ENCODE measurements at places on chromosomes 12 and 14.

DNA sequence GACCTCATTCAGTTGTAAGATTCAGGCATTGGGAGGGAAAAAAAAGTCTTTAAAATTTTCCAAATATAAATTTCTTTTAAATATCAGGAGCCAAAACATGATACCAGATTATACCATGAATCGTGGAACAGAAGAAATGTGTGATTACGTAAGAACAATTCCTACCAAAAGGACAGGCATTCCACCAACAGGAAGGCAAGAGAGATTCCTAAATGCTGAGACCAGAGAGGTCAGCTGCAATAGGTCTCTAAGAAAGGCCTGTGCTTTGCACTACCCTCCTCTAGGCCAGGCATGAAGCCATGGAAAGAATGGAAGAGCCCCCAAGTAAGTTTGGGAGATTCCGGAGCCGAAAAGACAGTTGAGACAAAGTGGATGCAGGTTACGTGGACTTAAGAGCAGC is 83.7 kb downstream of the PTGER2 start:
- DNase-seq = no peak

- no peak for DNase-seq
Measured at GRCh38 chr12:76236640-76237039, 111.6 kb downstream of the BBS10 start.

- no peak for DNase-seq
Measured at GRCh38 chr12:48105321-48105866, 485 bp downstream of the SENP1 start.

- no peak for DNase-seq
Measured at GRCh38 chr14:91406982-91407381, 10.6 kb downstream of the CCDC88C start.
